ENCODE measurements at places on chromosomes 5 and 9.
A peak's percentile ranks its signal among the peaks of the same experiment; 100 is the strongest.

GRCh38 chr5:76479973-76480667 lies 77.0 kb downstream of the IQGAP2 start:
- DNase-seq, result no peak

DNA sequence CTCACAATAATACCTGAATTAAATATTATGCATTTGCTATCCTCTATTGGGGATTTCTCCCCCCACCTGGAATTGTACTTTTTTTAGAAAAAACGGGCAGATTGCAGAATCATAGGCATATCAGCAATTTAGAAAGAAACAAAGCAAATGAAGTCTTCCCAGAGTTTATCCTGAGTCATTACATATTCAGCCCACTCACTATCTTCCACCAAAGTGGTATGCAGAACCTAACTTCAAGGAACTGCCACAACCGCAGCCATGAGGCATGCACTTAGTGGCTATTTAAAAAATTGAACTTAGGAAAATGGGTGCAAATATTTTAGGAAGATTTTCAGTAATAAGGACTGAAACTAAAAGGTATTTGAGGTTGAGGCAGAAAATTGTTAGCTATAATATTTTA lies 48.6 kb downstream of the UBAP1 start:
- no peak for DNase-seq

- no peak for DNase-seq
Measured at GRCh38 chr5:32332966-32333365, 20.2 kb upstream of the MTMR12 start.

GRCh38 chr5:169424279-169424655 lies 123.3 kb upstream of the SLIT3 start:
- no peak for DNase-seq

DNA sequence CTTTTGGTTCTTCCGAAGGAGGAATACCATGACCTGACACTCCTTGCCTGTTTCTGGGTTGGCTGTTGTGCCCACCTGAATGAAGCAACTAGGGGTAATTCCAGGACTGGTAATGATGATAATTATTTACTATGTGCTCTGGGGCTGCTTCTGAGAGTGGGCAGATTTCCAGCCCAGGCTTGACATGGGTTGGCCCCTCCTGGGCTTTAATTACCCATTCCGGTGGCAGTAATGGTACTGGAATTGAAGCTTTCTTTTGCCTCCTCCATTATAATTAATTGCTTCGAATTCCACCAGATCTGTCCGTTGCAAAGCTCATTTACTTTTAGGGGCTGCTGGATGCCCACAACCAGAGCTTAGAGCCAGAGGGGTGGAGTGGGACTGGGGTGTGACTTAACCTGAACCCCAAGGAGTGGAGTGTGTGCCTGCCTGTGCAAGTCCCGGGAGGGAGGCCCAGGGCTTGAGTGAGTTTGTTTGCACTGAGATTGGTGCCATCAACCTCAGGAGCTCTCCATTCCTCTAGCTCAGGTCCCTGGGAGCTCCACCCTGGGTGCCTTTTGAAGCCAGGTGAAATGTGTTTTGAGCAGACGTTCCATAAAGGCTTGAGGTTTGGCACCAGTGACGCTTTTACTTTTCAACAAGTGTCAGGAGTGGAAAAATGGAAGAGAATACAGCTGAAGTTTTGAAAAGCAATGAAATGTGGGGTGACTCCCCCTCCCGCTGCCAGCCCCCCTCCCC lies 214.6 kb downstream of the PDZD2 start:
- no peak for DNase-seq

DNA sequence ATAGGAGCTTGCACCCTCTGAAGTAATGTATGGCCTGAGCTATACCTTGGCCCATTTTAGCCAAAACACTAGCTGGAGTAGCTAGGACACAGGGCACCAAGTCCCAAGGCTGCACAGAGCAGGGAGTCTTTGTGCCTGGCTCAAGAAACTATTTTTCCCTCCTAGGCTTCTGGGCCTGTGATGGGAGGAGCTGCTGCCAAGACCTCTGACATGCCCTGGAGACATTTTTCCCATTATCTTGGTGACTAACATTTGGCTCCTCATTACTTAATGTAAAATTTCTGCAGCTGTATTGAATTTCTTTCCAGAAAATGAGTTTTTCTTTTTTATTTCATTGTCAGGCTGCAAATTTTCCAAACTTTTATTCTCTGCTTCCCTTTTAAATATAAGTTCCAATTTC lies 1099.2 kb downstream of the CDH18 start:
- no peak for DNase-seq

GRCh38 chr5:153485641-153486040 lies 4.8 kb upstream of the GRIA1 start:
- no peak for DNase-seq

DNA sequence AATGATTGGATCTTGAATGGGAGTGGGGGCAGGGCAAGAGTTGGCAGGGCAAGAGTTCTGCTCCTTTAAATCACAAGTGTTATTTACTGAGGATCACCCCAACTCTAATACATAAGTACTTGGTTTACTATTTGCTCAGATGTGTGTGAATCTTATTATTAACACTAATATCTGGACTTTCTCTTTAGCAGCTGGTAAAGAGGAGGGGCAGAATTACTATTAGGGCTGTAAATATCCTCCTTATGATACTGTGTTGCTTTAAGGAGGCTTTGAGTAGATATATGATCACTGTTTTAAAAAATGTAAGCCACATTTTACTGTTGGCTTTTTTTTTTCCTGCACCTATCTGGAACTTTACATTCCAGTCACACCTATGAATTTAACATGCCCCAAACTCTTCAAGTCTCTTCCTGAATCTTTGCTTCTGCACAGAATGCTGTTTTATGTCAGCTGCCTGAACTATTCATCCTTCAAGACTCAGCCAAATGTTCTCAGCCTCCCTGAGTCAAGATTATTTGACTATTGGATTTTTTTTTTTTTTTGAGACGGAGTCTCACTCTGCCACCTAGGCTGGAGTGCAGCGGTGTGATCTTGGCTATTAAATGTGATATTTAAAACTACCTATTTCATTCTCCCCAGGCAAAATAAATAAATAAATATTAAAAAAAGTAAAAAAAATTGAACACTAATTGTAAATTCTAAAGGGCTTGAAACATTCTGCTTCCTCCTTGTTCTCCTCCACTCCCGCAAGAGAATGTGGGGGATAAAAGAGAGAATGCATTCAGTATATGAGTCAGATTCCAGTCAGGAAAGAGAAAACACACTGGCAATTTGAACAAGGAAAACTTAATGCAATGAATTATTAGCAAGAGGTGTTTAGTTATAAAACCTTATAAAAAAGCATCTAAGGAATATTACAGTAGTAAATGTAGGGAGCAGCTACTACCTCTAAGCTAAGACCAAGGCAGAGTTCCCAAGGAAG lies 99.3 kb downstream of the FOCAD start:
- no peak for DNase-seq

- DNase-seq, result no peak
Measured at GRCh38 chr9:7185612-7186011, 427.8 kb downstream of the KDM4C start.

DNA sequence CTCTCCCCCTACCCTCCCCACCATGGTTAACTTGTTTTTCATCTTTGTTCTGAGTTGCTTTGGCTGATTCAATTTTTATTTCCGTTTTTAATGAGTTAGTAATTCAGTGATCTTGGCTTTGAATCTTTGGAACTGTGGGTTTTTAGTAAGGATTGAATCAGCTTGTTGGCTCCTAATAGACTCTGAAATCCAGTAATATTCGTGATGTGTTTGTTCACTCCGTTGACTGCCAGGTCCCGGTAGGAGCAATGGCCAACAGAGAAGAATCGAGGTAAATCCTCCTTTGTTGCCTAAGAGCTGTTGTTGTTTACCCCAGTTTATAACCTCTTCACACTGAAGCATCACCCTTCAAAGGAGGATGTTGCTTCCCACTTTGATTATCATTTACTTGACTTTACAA lies 92.7 kb downstream of the PCSK1 start:
- no peak for DNase-seq

GRCh38 chr5:2206293-2207108 lies 323.8 kb upstream of the IRX4 start:
- no peak for DNase-seq

DNA sequence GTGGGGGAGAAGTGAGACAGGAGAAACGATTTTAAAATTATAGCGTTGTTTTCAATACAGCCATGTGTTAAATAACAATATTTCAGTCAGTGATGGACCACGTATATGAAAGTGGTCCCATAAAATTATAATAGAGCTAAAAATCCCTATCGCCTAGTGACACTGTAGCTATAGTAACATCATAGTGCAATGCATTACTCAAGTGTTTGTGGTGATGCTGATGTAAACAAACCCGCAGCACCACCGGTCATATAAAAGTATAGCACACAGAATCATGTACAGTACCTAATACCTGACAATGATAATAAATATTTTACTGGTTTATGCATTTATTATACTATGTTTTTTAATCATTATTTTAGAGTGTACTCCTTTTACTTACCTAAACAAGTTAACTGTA lies 407.4 kb upstream of the SEMA6A start:
- DNase-seq, result no peak

DNA sequence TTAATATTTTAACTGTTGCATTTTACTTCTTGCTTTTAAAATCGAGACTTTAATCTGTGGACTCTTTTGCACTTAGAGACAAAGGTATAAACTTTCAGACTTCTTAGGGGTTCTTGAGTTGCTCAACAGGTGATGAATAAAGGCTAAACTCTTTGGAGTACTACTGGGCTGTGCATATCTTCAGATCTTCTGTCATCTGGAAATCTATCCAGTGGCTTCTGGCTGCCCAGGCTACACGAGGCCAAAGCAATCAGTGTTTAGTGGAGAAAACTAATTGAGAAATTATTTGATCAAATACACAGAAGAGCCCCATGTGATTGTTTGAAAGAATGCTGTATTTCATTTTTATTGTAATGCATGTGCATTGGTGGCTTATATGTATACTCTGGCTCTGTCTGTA lies 146.1 kb downstream of the PBX3 start:
- no peak for DNase-seq

DNA sequence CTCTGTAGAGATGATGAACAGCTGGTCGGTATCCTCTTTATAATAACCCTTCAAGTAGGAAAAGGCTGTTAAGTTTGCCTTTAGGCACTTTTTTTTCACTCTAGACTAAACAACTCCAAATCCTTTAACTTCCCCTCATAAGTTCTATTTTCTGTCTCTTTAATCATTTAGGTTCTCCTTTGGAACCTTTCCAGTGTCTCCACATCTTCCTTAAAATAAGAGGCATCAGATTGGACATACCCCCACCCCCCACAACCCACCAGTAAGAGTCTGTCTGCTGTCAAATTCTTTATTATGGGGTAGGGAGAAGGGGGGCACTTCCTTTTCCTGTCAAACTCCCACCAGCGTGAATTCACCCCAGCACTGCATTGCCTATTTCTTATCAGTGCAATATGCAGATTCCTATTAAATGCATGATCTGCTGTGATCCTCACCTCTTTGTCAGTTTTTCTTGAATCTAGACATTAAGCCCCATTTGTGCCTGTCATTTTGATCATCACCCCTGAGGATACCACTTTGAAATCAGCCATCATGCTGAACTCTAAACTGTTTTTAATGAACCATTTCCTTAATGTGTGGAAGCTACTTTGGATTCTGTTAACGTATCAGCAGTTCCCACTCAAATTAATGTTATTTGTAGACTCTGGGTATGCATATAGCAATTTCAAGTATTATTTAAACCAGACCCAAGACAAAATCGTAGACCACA lies 212.2 kb downstream of the PDZD2 start:
- peak; percentile 65 for DNase-seq

DNA sequence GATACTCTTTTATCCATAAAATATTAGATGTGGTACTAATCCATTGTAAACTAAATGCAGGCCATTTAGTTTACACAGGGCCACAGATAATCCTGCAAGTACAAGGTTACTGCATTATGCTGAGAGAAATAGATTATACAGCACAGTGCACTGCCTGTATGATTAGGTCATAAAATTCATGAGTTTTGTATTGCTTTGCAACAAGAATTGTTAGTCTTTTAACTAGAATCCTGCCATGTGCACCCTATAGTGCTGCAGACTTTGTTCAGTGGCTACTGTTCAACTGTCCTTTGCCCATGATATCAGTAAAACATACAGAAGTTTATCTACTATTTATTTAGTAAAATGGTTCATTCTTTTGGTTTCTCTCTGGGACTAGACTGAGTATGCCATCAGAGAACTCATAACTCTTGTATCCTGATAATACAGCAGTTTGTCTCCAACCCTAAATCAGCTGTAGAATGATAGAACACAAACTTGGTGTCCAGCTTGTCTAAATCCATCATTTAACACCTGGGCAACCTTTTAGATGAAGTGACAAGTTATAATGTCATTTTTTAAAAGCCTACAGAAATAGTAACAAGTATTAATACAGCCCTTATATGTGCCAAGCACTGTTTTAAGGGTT lies 291.2 kb downstream of the TMEM167A start:
- no peak for DNase-seq

- DNase-seq, result peak; percentile 72
Measured at GRCh38 chr9:35954942-35955546, 2.9 kb downstream of the OR2S2 start.

DNA sequence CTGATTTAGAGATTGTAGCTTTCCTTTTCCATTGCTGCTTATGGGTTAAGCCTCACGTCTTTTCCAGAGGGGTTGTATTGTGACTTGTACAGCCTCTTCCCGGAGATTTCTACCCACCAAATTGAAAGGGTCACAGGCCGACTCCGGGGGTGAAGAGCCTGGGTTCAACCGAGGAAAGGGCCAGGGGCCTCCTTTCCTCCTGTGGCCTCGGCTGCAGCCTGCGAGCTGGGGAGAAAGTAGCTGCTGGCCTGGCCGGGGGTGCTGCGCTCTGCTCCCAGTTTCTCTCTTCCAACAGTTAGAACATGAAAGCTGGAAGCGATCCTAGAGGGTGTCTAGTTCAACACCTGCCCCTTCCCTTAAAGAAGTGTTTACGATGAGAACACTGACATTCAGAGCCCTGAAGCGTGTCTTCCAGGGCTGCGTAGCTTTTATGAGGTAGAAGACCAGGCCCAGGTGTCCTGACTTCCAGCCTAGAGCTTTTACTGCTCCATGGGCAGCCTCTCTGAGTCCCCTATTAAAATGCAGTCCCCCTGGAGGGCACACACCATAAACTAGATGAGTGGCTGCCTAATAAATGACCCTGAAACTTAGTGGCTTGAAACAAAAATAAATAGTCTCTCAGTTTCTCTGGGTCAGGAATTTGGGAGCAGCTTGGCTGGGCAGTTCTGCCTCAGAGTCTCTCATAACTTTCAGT lies 56.9 kb downstream of the ACER2 start:
- DNase-seq, result peak; percentile 86

- DNase-seq, result no peak
Measured at GRCh38 chr5:173383711-173384110, 55.5 kb upstream of the STC2 start.

- DNase-seq, result no peak
Measured at GRCh38 chr5:32711681-32712480, 760 bp downstream of the NPR3 start.

GRCh38 chr9:133248726-133249295 lies 26.2 kb downstream of the ABO start:
- DNase-seq, result no peak

DNA sequence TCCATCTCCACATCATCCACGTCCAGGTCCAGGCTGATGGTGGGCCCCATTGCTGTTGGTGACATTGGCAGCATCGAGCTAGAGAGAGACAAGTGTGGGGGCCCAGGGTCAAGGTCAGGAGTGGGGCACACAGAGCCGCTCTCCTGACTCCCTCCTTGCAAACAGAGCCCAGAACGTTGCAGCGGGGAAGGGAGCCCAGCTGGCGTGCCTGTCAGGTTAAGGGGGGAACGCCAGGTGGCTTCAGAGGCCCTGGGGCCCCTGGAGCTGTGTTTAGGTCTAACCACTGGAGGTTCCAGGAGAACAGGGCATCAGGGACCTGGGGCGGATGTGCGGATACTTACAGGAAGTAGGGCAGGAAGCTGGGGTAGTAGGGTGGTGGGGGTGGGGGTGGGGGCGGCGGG lies 7.5 kb downstream of the RNF44 start:
- no peak for DNase-seq

GRCh38 chr5:112142769-112143270 lies 276.3 kb downstream of the EPB41L4A start:
- no peak for DNase-seq

Data from renal pelvis (tissue), 12 donors.